D721Med (cell line): ENCODE measurements at places on chromosomes 1 and 21.

- no peak for DNase-seq
Measured at GRCh38 chr1:206683313-206683712, 1.4 kb upstream of the MAPKAPK2 start.

DNA sequence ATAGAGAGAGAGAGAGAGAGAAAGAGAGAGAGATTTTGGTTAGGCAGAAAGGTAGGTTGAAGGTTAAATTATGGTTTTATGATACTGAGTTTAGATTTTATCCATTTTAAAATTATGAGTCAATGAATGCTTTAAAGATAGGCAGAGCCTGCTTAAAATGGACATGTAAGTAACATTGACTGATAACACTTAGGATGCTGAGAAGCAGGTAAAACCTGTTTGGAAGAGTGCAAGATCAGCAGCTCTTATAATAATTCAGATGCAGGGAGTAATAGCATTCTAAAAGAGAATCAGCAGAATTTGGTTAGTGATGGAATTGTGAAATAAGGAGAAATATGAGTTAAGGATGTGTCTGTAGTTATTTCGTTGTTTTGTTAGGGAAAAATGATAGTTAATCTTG, 446.6 kb downstream of the PLA2G4A start:
- DNase-seq, result no peak

DNA sequence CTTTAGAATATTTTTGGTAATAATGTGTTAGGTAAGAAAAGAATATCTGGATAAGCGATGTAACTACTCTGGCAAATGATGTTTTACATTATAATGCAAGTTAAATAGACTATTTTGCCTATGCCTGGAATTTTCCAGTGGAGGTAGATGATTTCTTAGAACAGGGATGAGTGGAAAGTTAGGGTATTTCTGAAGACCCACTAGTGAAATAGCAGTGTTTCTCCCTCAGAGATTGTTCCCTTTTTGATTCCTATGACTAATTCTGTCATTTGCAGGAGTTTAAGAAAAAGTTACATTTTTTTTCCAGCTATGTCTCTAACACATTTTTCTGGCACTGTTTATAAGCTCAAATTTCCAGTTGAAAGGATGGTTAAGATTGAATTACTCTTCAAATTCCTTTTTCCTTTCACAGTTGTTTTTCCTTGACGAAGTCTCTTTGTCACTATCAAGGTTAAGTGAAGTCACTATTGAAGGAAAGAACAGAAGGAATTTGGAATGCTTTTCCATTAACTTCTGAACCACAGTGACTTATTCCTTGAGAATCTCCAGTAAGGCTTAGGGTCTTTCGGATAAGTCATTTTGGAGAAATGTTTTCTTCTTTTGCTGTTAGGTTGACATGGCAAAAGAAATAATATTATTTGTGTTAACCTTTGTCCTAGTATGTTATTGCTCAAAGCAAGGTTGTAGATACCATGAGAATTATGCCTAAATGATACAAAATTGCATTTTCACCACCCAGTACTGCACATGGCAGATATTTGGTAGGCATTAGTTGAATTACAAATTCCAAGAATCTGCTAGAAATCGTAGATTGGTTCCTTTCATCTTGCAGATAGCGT, 42.9 kb upstream of the ZNF326 start:
- no peak for DNase-seq

DNA sequence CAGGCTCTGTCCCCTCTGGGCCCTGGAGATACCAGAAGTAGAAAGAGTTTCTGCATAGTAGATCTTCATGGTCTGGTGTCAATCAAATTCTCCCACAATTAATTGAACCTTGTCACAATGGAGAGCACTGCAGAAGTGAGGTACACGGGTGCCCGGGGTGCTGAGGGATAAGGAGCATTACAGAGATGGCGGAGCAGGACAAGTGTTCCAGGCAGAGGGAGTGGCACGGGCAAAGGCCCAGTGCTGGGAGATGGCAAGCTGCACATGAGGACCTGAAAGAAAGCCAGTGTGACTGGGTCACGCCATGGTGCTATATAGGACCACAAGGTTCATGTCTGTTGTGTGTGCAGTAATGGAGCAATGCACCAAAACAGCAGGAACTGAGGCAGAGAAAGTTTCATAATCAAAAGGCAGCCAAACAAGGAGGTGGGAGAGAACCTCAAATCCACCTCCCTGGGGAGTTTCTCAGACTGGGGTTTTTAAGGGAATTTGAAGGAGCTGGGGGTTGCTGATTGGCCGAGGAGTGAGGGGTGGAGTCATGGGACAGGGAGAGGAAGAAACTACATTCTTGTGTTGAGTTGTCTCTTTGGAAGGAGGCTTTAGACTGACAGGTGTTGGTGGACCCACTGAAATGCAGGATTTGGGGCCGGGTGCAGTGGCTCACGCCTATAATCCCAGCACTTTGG, 27.7 kb downstream of the ACOT11 start:
- DNase-seq, result no peak

- DNase-seq, result no peak
Measured at GRCh38 chr1:11030865-11031264, 16.2 kb downstream of the MASP2 start.

DNA sequence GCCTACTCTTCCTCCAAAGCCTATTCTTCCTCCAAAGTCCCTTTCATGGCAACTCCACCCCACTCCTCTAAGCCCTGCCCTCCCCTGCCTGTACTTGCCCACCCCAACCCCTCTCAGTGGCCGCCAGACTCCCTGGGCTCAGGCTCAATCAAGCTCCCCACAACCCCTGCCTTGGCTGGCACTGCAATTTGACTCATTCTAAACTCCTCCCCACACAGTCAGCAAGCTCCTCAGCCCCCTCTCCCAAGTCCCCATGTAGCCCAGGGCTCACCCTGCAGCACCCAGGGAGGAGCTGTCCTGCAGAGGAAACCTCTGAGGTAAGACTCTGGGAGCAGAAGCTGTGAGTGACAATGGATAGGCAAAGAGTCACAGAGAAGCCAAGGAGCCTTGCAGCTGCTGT, 3.6 kb upstream of the VSIG8 start:
- DNase-seq, result no peak

- DNase-seq, result no peak
Measured at GRCh38 chr21:15079269-15079668, 14.5 kb upstream of the NRIP1 start.

- DNase-seq, result no peak
Measured at GRCh38 chr1:168374566-168374965, 93.9 kb downstream of the TBX19 start.

- DNase-seq, result no peak
Measured at GRCh38 chr1:203402629-203403337, 51.9 kb upstream of the FMOD start.

- no peak for DNase-seq
Measured at GRCh38 chr1:113912594-113913311, 7.6 kb downstream of the DCLRE1B start.

DNA sequence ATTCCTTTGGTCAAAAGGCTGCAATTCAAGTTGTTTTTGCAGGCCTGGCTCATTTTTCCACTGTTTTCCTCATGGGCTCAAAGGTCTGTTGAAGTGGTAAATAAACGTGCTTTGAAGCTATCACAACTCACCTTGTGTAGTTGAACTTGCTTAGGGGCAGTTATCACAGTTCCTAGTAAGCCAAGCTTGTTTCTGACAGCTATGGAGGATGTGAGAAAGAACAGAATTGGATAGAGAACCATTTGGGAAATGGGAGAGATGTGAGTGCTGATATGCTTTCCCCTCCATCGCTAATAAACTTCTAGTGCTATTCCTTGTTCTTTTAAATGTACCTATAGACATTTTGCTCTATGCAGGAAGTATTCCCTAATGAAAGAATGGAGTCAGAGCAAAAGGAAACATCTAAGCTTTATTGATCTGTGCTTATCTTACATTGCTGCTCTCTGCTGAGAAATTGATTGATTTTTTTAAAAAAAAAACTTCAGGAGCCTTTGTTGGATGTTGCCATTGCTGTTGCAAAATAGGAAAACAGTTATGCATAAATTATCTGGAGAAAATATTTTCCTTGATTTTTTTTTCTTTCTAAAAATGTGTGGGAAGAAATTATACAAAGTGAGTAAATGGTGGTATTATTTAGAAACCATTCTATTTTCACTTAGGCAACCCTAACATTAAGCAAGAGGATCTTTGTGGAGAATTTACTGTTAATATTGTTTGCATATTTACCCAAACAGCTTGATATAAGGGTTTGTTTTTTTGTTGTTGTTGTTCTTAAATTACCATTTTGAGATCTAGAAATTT, 118.2 kb downstream of the MAGI3 start:
- no peak for DNase-seq

GRCh38 chr1:46341222-46342083, 846 bp downstream of the NSUN4 start:
- DNase-seq, result no peak

DNA sequence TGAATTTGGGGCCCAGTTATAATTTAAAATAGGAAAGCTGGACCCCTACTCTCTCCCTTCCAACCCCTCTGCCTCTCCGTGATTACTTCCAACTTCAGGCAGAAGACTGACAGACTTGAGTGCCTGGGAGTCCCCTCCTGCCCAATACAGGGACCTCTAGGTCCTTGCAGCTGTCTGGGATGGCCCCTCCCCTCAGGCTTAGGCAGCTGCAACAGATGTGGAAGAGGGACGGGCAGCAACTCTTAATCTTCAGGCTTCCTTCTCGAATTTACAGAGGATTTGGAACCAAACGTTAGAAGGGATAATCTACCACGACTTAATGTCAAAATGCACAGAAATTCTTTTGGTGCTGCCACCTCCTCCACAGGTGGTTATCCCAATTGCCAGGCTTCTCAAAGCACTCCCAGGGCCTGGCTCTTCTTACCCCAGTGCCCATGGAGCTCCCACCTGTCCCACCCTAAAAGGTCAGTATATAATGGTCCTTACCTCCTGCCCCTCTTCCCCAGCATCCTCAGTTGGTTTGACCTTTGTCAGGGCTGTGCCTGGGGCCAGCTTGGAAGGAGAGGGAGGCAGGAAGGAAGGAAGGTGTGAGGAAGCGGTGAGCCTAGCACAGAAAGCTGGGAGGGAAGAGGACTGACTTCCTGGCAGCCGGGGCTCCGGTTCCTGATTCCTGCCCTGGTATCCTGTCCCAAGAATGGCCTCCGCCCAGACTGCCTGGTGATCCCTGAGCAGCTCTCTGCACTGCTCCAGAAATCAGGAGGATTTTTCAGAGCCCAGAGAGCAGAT, 2.8 kb downstream of the PEA15 start:
- no peak for DNase-seq

GRCh38 chr1:110634455-110635311, 28.5 kb upstream of the KCNA2 start:
- DNase-seq, result no peak

GRCh38 chr1:205291596-205291995, 29.9 kb downstream of the NUAK2 start:
- DNase-seq, result no peak

GRCh38 chr1:31723828-31724359, 20.1 kb upstream of the COL16A1 start:
- DNase-seq, result no peak

- DNase-seq, result peak; percentile 8
Measured at GRCh38 chr1:102191723-102192122, 195.0 kb upstream of the OLFM3 start.

- DNase-seq, result no peak
Measured at GRCh38 chr1:27116697-27117096, 38.2 kb downstream of the SLC9A1 start.
